G401 (cell line): ENCODE measurements at places on chromosomes 4 and X. TPM values are rescaled to one million over a fixed set of nuclear protein-coding genes. Genes with fewer than 3 reads are reported as not detected.

The TMPRSS11A gene
- not detected in 2 replicates for total RNA-seq

The CTAG1B gene
- total RNA-seq, result not detected in 2 replicates

The MID1 gene
- 0.06 and 0.07 TPM in 2 replicates for total RNA-seq

The ERAS gene
- total RNA-seq, result 9.6 TPM in 1 of 2 replicates, not detected in the other

The BRS3 gene
- total RNA-seq, result not detected in 2 replicates

The EOLA1 gene
- total RNA-seq, result 7.8 and 11.4 TPM in 2 replicates

The STAP1 gene
- not detected in 2 replicates for total RNA-seq

The CCDC160 gene
- total RNA-seq, result 14.5 and 19.8 TPM in 2 replicates

The ASB9 gene
- 1.9 TPM in 1 of 2 replicates, not detected in the other for total RNA-seq

The RHOH gene
- 36.6 and 48.6 TPM in 2 replicates for total RNA-seq

The FAM184B gene
- total RNA-seq, result not detected in 2 replicates

- DNase-seq, result no peak
These were observed 563.5 kb downstream of the PCDH7 start for GRCh38 chr4:31283679-31284078.

DNA sequence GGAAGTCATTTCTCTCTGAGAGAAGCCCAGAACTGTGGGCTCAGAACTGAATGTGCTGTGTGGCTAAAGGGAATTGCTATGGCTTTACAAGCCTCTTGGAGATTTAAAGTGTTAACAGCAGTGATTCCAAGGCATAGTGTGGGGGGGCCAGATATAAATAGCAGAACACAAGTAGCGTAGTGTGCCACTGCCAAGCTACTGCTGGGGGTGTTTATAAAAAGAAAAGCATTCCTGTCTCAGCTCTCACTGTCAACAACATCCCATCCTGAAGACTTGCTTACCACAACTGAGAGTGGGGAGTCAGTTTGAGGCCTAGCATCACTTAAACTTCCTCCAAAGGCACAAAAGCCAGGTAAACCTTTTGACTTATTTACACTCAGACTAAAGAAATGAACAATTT is at the start of gene ART3:
Gene ART3 (plus strand): TSS at position 242 of the 400 bp plus-strand sequence. CDS start 1,181 bp downstream, outside the sequence.
- peak; percentile 88 for DNase-seq

GRCh38 chr4:153142700-153143438 is 61.4 kb upstream of the TRIM2 start:
- peak; percentile 88 for DNase-seq

- DNase-seq, result no peak
These were observed 784.2 kb downstream of the GLUD2 start for GRCh38 chrX:121831601-121832000.

DNA sequence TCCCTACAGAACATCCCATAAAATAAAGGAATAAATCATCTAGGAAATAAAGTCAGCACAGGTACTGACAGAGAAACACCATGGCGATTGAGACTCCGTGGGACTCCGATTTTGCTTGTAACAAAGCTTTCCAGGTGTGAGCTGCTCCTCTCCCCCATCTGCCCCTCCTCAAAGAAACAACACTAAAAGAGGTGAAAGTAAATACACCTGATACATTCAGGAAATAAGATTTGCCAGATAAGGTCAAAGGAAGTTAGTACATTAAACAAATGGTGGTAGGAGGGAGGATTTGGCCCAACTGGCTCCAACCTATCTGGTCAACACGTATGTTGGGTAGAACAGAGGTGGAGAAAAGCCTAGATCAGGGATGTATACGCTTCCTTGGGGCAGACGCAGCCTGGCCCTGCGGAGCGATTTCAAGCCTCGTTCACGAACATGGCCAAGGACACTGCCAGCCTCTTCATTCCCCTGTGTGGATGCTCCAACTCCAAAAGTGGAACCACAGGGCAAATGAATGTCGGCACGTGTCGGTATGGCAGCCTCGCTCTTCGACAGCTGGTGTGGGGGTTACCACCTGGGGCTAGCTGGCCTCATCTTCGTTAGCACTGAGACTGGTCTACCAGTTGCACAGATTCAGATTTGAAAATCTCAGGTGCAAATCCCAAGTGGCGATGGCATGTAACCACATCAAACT is 162.5 kb downstream of the AFAP1 start:
- DNase-seq, result peak; percentile 38

- peak; percentile 1 for DNase-seq
These were observed 1.1 kb downstream of the ZNF141 start for GRCh38 chr4:338759-339097.

- DNase-seq, result no peak
These were observed 22.4 kb downstream of the NEXMIF start for GRCh38 chrX:74902806-74903205.

GRCh38 chr4:27836523-27836922 is 975.9 kb downstream of the STIM2 start:
- DNase-seq, result no peak

- no peak for DNase-seq
These were observed 1504.5 kb upstream of the PCDH10 start for GRCh38 chr4:131644619-131645018.

DNA sequence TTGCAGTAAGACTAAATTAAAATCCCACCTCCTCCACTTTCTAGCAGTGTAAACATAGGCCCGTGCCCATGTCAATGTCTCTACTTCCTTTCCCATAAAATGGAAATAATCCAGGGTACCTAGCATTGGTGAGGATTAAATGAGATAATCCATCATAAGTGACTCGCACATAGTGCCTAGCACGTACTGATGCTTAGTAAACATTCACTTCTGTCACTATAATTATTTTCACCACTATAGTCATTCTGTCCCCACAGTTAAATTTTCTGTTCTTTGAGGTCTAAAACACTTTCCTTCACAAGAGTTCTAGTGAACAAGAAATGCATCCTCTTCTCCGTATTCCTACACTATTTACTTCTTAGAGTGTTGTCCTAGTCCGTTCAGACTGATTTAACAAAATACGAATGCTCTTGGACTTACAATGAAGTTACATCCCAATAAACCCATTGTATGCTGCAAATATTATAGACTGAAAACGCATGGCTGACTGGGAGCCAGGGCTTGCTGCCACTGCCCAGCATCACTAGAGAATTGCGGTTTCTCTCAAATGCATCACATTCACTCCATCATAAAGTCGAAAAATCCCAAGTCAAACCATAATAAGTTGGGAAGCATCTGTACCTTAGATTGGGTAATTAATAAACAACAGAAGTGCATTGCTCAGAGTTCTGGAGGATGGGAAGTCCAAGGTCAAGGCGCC is 10.6 kb downstream of the ARAP2 start:
- no peak for DNase-seq

GRCh38 chr4:150001815-150002214 is 76.4 kb upstream of the DCLK2 start:
- no peak for DNase-seq

DNA sequence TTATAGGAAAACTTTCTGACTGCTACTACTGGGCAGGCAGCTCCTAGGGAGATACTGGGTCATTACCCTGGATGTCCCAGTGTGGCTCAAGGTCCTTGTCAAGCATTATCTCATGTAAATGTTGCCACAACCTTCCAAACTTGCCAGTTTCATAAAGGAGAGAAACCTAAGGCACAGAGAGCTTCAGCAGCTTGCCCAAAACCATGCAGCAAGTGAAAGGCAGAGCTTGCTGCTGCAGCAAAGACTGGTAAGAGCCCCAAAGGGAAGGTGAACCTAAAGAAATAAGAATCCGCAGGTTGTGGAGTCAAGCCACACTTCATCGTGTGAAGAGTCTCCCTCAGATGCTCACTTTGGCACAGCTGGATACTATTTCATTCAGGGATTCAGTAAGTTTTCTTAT is 2.3 kb downstream of the MPP1 start:
- no peak for DNase-seq
